ENCODE measurements at places on chromosomes 6 and 20.
A peak's percentile ranks its signal among the peaks of the same experiment; 100 is the strongest.

DNA sequence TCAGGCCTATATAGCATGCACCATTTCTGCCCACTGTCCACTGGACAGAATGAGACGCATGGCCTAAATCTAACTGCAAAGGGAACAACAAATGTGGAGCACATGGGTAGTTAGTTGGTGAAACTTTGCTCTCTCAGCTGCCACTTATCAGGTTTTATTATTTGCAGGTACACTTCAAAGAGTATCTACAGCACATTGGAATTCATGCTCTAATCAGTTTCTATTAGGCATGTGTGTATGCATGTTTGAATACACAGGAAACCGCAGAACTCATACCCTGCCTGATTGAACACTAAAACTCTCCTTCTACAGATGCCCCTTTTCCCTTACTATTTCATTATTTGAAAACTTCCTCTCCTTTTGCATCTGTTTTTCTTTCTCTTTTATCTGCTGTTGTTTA is 97.4 kb upstream of the HSF2 start:
- no peak for DNase-seq

- no peak for DNase-seq
These were observed 108.7 kb upstream of the MAP3K4 start for GRCh38 chr6:160882791-160883279.

DNA sequence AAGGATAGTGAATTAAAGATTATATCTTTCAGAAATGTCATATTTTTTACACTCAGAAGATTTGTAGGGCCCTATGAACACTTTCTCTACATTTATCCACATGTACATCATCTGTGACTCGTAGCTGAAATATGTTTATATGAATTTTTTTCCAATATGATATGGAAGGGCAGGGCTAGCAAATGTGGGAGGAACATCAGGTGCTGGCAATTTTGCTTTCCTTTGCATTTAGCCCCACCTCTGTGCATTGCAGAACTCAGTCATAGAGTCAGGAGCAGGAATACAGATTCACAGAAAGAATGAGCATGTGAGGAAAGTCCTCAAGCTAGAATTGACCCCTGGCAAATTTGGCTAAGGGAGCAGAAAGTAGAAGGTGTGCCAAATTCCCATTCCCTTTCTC is 129.9 kb downstream of the CRYBG1 start:
- no peak for DNase-seq

DNA sequence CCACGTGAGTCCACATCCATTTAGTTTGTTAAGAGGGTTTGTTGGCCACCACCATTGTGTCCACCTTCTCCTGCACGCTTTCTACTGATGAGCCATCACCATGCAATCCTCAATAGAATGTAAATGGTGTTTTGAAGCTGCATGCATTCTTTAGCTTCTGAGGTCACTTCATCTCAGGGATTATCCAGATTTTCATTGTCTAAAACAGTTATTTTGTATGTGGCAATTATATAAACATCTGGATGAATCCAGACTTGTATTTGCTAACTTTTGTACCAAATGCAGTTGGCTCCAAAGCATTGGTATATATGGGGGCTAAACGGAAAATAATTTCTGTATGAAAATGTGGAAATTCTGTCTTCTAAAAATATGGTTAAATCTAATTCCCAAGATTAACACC is 231.2 kb upstream of the ARID1B start:
- no peak for DNase-seq

GRCh38 chr20:63896264-63897105 is 1.6 kb downstream of the DNAJC5 start:
- peak; percentile 41 for DNase-seq

Data from activated CD4-positive, alpha-beta T cell treated with anti-CD3 and anti-CD28 coated beads, Interleukin-2, amount 50 U/mL, for 48 hours (primary cell).